ENCODE measurements at places on chromosomes 7 and 10.

DNA sequence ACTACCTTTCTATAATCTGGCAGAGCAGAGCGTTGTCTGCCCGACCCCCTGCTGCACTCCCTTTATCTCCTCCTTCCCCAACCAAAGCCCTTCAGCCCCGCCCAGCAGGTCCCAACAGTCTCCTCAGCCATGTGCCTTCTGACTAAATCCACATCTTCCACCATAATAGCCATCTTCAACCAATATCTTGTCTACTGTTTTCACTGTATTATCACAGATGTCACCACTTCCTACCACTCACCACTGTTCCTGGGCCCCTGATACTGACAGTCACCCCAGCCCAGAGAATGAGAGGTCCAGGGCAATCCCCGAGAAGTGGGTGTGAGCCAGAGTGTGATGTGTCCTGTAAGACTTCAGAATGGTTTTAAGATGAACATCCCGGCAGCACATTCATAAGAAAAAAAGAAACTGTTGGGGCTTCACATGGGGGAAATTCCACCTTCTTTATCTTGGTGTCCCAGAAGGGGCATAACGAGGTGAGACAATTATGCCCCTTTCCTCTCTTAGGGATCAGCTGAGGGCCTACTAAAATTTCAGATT, 25.3 kb downstream of the CCDC6 start:
- H3K36me3 ChIP-seq: no peaks in the 10 kb centered on the region
- no peak overlapping the region for H3K4me3 ChIP-seq
- H3K27ac ChIP-seq: no peak overlapping the region
- DNase-seq: peak; percentile 27
- peaks cover 79% of the 10 kb centered on the region for H3K4me1 ChIP-seq
- no peaks in the 10 kb centered on the region for H3K27me3 ChIP-seq

GRCh38 chr7:141700848-141701371, 1.1 kb downstream of the DENND11 start:
- H3K4me1 ChIP-seq: peaks cover 42% of the 10 kb centered on the region
- peak overlapping the region; percentile 87 for H3K27ac ChIP-seq
- H3K4me3 ChIP-seq: peak overlapping the region; percentile 68
- peaks cover 5% of the 10 kb centered on the region for H3K36me3 ChIP-seq
- DNase-seq: peak; percentile 40
- H3K27me3 ChIP-seq: no peaks in the 10 kb centered on the region

GRCh38 chr7:70134029-70134770, 535.9 kb downstream of the AUTS2 start:
- no peak overlapping the region for H3K27ac ChIP-seq
- H3K27me3 ChIP-seq: no peaks in the 10 kb centered on the region
- no peak for DNase-seq
- no peaks in the 10 kb centered on the region for H3K4me1 ChIP-seq
- H3K36me3 ChIP-seq: peaks cover 1% of the 10 kb centered on the region

DNA sequence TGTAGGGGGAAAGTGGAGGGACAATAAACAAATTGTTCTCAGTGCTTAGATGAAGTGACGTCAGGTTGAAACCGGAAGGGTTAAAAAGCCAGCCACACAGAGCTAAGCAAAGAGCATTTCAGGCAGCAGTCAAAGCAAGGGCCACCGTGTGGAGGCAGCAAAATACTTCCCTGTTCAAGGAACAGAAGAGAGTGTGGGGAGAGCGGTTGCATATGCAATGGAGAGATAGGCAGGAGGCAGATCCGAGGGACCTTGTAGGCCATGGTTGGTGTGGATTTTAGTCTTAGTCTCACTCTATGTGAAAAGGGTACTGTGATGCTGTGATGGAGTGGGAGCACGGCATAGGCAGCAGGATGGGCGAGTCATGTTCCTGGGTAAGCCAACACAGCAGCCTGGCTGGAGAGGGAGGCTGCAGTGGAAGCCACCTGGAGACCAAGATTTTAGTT, 3.8 kb upstream of the STN1 start:
- no peaks in the 10 kb centered on the region for H3K36me3 ChIP-seq
- DNase-seq: peak; percentile 9
- no peaks in the 10 kb centered on the region for H3K27me3 ChIP-seq
- no peak overlapping the region for H3K27ac ChIP-seq

GRCh38 chr10:131902211-131902610, 1.4 kb downstream of the PPP2R2D start:
- peaks cover 27% of the 10 kb centered on the region for H3K4me1 ChIP-seq
- H3K27me3 ChIP-seq: peaks cover 10% of the 10 kb centered on the region
- H3K36me3 ChIP-seq: peaks cover 11% of the 10 kb centered on the region
- no peak for DNase-seq
- H3K27ac ChIP-seq: peak overlapping the region; percentile 82

DNA sequence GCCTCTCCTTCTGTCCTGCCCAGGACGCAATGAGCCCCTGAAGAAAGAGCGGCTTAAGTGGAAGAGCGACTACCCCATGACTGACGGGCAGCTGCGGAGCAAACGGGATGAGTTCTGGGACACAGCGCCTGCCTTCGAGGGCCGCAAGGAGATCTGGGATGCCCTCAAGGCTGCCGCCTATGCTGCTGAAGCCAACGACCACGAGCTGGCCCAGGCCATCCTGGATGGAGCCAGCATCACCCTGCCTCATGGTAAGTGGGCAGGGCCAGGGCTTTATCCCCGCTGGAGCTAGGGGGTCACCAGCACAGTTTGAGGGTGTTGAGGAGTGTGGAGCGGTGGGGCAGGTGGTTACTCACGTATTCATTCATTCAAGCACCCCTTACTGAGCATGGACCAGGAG, 4.7 kb upstream of the ANKRD2 start:
- no peak overlapping the region for H3K27ac ChIP-seq
- no peaks in the 10 kb centered on the region for H3K36me3 ChIP-seq
- no peaks in the 10 kb centered on the region for H3K27me3 ChIP-seq
- H3K4me1 ChIP-seq: no peaks in the 10 kb centered on the region
- H3K4me3 ChIP-seq: no peak overlapping the region

GRCh38 chr7:124790645-124791044, 25.1 kb upstream of the GPR37 start:
- no peaks in the 10 kb centered on the region for H3K36me3 ChIP-seq
- H3K27me3 ChIP-seq: no peaks in the 10 kb centered on the region
- no peak overlapping the region for H3K27ac ChIP-seq
- no peaks in the 10 kb centered on the region for H3K4me1 ChIP-seq
- H3K4me3 ChIP-seq: no peak overlapping the region

DNA sequence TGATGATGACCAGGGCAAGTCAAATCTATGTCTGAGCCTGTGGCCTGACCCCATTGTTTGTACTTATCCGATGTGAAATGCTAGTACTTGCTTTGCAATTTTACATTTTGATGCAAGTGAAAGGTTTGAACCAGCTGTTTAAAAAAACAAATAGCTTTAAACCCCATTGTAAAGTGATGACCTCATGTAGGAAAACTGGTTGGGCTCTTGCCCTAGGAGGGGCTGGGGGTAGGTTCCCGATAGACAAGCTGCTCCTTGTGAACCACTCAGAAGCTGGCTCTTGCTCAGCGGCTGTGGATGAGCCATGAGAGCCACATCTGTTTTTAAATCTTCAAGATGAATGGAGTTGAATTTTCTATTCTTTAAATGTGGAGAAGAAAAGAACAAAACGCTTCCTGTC, 185.3 kb downstream of the WDR11 start:
- H3K36me3 ChIP-seq: no peaks in the 10 kb centered on the region
- H3K27ac ChIP-seq: no peak overlapping the region
- no peak overlapping the region for H3K4me3 ChIP-seq
- DNase-seq: no peak
- H3K27me3 ChIP-seq: no peaks in the 10 kb centered on the region

- H3K4me1 ChIP-seq: no peaks in the 10 kb centered on the region
- H3K4me3 ChIP-seq: no peak overlapping the region
- no peak overlapping the region for H3K27ac ChIP-seq
- H3K36me3 ChIP-seq: no peaks in the 10 kb centered on the region
- H3K27me3 ChIP-seq: no peaks in the 10 kb centered on the region
- DNase-seq: no peak
Observed at GRCh38 chr7:154633641-154634040, 369.3 kb downstream of the PAXIP1 start.

DNA sequence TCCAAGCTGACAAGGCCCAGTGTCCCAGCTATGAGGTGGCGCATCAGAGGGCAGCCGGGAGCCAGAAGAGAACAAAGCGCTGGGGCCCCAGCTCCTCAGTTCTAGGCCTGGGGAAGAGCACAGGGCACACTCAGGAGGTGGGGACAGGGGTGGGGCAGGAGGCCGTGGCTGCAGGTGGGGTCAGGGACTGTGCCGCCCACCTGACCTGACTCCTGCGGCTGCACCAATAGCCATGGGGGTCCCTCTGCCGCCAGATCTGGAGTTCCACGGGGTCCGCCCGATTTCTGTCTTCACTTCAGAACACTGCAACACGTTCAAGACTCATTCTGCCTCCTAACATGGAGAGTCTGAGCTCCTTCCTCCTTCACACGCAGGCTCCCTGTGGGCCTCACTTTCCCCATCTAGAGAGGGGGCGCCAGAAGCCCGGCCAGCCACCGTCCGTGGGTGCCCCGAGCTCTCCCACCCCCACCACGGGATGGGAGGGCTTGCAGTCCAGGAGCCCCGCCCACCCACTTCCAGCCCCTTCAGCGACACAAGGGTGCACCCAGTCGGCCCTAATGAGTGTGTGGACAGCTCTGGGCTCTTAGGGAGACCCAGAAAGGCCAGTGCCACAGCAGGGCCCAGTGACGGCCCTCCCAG, 278.3 kb downstream of the MAD1L1 start:
- H3K4me1 ChIP-seq: peaks cover 11% of the 10 kb centered on the region
- H3K27me3 ChIP-seq: no peaks in the 10 kb centered on the region
- no peak overlapping the region for H3K4me3 ChIP-seq
- DNase-seq: no peak
- no peak overlapping the region for H3K27ac ChIP-seq

GRCh38 chr10:59270492-59270891, 91.9 kb downstream of the FAM13C start:
- H3K4me1 ChIP-seq: no peaks in the 10 kb centered on the region
- no peak for DNase-seq
- no peaks in the 10 kb centered on the region for H3K36me3 ChIP-seq
- no peaks in the 10 kb centered on the region for H3K27me3 ChIP-seq

DNA sequence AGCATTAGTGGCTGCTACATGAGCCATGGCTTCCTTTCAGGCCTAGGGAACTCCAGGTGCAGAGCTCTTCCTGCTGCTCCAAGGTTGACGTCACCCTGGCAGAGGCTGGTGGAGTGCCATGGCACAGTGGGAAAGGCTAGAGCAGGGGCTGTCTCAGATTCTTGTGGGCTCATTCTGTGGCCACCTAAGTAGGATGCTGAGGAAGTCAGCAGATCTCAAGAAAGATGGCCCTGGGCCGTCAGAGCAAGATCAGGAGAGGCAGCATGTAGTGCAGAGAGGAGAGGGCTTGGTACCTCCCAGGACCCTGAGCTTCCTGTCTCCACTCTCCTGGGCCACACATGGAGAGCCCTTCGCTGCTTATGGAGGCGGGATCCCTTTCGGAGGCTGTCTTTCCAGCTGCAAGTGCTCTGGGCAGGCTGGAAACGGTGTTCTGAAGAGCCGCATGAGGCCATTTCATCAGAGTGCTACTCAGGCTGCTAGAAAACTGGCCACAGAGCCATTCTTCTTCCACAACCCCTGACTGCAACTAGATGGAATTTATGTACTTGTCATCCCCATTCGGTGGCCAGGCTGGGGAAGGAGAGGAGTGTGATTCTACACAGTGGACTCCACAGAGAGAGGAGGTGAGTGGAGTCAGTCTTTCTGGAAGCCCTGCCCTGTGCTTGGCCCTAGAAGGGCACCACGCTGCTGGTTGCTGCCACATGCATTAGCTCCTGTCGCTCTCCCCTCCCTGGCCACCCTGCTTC, 304.2 kb downstream of the RPS24 start:
- no peaks in the 10 kb centered on the region for H3K36me3 ChIP-seq
- no peak for DNase-seq
- H3K4me3 ChIP-seq: no peak overlapping the region
- no peaks in the 10 kb centered on the region for H3K27me3 ChIP-seq
- H3K27ac ChIP-seq: no peak overlapping the region

- H3K27ac ChIP-seq: no peak overlapping the region
- H3K4me3 ChIP-seq: no peak overlapping the region
- H3K36me3 ChIP-seq: no peaks in the 10 kb centered on the region
- H3K27me3 ChIP-seq: no peaks in the 10 kb centered on the region
Observed at GRCh38 chr7:141954334-141954733, 7.6 kb upstream of the CLEC5A start.

- H3K27ac ChIP-seq: no peak overlapping the region
- H3K4me1 ChIP-seq: peaks cover 12% of the 10 kb centered on the region
- H3K27me3 ChIP-seq: no peaks in the 10 kb centered on the region
- H3K36me3 ChIP-seq: no peaks in the 10 kb centered on the region
Observed at GRCh38 chr10:35563261-35563891, 41.8 kb upstream of the GJD4 start.

DNA sequence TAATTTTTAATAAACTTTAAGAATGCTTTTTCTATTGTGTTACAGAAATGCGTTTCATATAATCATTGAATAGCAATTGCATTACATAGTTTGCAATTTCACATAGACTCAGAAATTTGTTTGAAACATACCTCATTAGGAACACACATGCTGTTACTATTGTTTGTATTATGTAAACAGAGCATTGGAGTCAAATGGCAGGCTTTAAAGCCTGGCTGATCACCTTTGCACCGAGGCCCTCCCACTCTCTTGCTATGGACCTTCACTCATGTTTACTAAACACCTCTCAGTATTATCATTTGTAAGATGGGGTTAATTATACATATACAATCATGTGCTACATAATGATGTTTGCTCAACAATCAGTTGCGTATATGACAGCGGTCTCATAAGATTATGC, 203.6 kb upstream of the NPSR1 start:
- no peaks in the 10 kb centered on the region for H3K36me3 ChIP-seq
- no peak overlapping the region for H3K4me3 ChIP-seq
- no peak overlapping the region for H3K27ac ChIP-seq
- H3K4me1 ChIP-seq: no peaks in the 10 kb centered on the region

GRCh38 chr7:112571852-112572607, 91.2 kb downstream of the LSMEM1 start:
- DNase-seq: no peak
- peaks cover 15% of the 10 kb centered on the region for H3K4me1 ChIP-seq
- no peaks in the 10 kb centered on the region for H3K36me3 ChIP-seq
- no peaks in the 10 kb centered on the region for H3K27me3 ChIP-seq
- H3K4me3 ChIP-seq: no peak overlapping the region

DNA sequence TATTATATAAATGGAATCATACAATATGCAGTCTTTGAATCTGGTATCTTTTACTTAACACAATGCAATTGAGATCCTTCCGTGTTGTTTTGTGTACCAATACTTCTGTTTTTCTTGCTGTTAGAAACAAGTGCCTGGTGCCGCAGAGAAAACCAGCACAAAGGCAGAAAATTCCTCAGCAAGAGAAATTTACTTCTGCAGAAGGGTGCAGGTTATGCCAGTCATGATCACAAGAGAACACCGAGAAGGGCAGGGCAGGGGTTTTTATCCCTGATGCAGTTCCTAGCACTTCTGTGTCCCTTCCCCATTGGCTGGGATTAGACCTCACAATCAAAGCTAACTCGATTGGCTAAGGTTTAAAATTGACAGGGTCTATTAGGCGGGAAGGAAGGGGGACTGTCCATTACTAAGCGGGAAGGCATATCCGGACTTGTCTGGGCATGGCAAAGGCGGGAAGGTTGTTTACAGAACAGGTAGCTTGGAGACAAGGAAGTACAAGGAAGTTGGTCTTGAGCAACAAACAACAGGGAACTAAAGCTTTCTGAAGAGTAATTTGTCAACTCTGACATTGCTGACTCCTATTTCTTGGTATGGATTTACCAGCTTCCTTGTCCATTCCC, 2.4 kb upstream of the ZNF33B start:
- peaks cover 15% of the 10 kb centered on the region for H3K4me1 ChIP-seq
- no peaks in the 10 kb centered on the region for H3K36me3 ChIP-seq
- H3K27me3 ChIP-seq: no peaks in the 10 kb centered on the region
- no peak overlapping the region for H3K27ac ChIP-seq

Data from B cell (primary cell).